Neural progenitor cell (in vitro differentiated cells): ENCODE measurements at places on chromosomes 5 and 9. TPM values are rescaled to one million over a fixed set of nuclear protein-coding genes. Genes with fewer than 3 reads are reported as not detected.

The OSMR gene
- total RNA-seq, result 0.22 and 0.58 TPM in 2 replicates

The IRX2 gene
- total RNA-seq, result 13.7 and 15.4 TPM in 2 replicates

GRCh38 chr9:626596-626995, 214.9 kb upstream of the DMRT1 start:
- DNase-seq, result no peak

GRCh38 chr9:87829756-87830155, 52.9 kb upstream of the SPATA31E1 start:
- no peak for DNase-seq

- no peak for DNase-seq
These were observed 52.5 kb upstream of the NKD2 start for GRCh38 chr5:955886-956761.

GRCh38 chr5:91049800-91050199, 333.3 kb downstream of the ARRDC3 start:
- DNase-seq, result no peak

DNA sequence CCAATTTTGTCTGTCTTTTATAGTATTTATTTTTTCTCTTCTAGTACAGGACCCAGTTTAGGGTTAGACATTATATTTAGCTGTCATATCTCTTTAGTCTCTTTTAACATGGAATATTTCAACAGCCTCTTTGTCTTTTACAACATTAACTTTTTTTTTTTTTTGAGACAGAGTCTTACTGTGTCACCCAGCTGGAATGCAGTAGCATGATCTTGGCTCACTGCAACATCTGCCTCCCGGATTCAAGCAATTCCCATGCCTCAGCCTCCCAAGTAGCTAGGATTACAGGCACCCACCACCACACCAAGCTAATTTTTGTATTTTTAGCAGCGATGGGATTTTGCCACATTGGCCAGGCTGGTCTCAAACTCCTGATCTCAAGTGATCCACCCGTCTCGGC, 90.1 kb downstream of the ADAMTS6 start:
- no peak for DNase-seq
